Smooth muscle cell of the umbilical artery (primary cell): ENCODE measurements at places on chromosomes 1 and 21. TPM values are rescaled to one million over a fixed set of nuclear protein-coding genes. Genes with fewer than 3 reads are reported as not detected.

The RAB25 gene
- not detected in 2 replicates for total RNA-seq

The NUDT17 gene
- 2.4 and 2.7 TPM in 2 replicates for total RNA-seq

The LCE2D gene
- not detected in 2 replicates for total RNA-seq

The NSL1 gene
- total RNA-seq, result 23.8 and 28.9 TPM in 2 replicates

The PDE4DIP gene
- 130 and 217 TPM in 2 replicates for total RNA-seq
